Effector CD4-positive, alpha-beta T cell (primary cell): ENCODE measurements at places on chromosomes 13 and 19.

DNA sequence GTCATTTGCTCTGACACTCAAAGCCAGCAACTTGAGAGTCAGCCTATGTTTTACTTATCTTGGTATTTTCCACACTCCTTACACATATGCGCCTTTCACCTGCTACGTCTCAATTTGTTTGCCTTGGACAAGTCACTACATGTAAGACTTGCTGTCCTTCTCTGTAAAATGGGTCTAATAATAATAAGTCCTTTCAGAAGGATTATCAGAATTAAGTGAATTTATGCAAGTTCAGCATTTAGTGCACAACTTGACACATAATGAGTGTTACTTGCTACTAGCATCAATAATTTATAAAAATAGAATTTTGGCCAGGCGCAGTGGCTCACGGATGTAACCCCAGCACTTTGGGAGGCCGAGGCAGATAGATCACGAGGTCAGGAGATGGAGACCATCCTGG is 71.1 kb upstream of the UBL3 start:
- DNase-seq, result no peak

- DNase-seq, result no peak
Measured at GRCh38 chr13:23842406-23842805, 46.8 kb downstream of the MIPEP start.

GRCh38 chr19:50549927-50550593 is 18.2 kb downstream of the LRRC4B start:
- DNase-seq, result no peak

DNA sequence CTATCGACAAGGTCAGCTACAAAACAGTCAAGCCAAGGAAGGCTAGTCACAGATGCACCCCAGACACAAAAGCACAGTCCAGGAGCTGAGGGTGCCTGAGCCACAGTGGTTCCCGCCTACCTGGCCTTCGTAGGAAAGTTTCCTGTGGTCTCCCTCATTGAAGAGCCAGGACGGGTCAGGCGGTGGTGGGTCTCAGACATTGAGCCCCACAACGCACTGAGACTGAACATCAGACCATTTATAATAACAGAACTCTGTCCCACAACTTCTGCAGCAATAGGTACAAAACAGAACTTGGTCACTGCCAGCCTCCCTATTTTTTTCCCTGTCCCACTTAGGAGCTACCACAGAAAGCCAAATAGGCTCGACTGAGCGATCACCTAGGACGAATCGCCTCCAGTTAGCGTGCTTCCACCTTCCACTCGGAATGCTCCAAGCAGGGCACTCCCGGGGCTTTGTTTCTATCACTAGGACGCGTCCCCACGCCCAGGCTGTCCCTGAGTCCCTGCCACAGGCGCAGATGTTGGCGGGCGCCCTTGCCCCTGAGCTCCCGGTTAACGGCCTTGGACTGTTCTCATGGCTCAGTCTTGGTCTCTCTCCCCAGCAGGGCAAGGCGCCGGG is 640 bp upstream of the ZNF544 start:
- DNase-seq, result no peak

- DNase-seq, result no peak
Measured at GRCh38 chr19:45355910-45356309, 14.5 kb downstream of the ERCC2 start.

GRCh38 chr13:100473087-100473486 is 115.5 kb downstream of the GGACT start:
- DNase-seq, result no peak

GRCh38 chr13:52348071-52348470 is 57.9 kb downstream of the THSD1 start:
- no peak for DNase-seq

GRCh38 chr13:77548095-77548494 is 12.6 kb downstream of the SCEL start:
- DNase-seq, result no peak

DNA sequence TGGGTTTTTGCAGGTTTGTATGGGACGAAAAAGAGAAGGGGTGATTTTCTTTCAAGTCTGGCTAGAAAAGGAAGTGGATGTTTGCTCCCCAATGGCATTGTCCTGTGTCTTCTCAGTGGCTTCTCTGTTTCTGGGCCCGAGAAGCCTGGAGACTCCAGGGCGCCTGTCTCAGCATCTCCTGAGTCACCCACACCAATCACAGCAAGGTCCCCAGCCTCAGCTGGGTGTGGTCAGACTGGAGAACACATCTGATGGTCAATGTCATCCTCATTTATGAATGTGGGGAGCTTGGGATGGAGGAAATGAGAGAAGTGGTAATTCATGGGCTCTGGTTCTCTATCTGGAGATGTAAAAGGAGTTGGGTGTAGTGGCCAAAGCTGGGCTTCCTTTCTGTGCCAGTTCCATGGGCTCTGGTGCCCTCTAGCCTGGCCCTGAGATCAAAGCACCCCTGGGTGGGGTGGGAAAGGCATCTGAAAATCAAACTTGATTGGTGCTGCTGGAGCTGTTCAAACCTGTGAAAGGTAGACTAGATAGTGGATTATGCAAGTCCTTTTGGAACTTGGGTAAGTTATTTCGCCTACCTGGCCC is 13.4 kb downstream of the RASL11A start:
- no peak for DNase-seq

GRCh38 chr13:45702088-45702487 is at the start of gene CBY2:
TSS of gene CBY2 (plus strand) at chr13:45702320. CDS start at chr13:45702391, 71 bp downstream.
- no peak for DNase-seq

DNA sequence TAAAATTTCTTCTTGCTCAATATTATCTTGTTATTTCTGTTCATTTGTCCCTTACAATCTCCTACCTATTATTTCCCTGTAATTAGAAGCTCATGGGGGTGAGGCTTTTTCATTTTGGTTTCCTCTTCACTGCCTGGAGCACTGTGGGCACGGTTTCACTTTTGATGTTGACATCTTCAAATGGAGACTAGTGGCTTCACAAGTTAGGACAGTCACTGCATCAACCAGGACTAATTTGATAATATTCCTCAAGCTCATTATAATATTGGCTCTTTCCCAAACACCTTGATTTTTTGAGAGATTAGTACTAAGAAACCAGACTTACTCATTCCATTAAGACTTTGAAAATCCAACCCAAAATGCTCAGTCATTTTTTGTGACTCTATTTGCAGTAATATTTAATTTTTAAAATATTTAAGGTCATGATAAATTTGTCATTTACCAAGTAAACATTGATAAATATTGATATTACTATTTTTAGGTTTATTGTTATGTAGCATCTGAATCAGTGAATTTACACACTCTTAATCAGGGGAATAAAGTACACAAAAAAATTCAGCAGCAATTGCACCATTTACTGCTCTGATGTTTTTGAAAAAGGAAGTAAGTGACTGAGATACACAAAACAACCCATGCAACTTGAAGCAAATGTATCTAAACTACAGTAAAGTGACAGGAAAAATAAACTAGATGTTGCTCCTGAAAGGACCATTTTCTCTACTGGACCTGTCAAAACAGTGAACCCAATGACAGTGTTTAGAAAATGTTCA is 28.8 kb upstream of the RCBTB2 start:
- DNase-seq, result no peak

GRCh38 chr13:72141855-72142519 is 275.0 kb upstream of the DACH1 start:
- no peak for DNase-seq

DNA sequence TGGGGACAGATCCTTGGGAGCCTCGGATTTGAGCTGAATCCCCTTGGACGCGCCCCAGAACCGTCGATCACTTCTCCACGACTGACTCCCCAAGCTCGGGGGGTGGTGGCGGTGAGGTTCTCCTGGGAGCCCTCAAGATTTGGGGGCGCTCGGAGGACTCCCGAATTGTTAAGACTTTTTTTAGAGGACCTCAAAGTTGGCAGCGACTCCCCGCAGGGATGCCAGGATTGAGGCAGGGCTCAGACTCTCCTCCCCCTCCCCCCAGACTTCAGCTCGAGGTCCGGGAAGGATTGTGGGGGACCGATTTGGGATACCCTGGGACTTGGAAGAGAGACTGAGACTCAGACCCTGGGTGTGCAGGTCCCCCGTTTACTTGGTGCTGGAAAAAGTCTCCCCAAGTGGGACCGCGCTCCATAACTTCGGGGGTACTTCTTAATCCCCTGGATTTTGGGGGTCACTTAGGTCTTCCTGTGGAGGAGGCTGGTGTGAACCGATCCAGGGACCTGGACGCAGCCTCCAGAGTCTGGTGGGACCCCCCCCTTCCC is 665 bp downstream of the VASP start:
- no peak for DNase-seq

GRCh38 chr19:4446704-4447200 is 10.8 kb downstream of the UBXN6 start:
- DNase-seq, result no peak

DNA sequence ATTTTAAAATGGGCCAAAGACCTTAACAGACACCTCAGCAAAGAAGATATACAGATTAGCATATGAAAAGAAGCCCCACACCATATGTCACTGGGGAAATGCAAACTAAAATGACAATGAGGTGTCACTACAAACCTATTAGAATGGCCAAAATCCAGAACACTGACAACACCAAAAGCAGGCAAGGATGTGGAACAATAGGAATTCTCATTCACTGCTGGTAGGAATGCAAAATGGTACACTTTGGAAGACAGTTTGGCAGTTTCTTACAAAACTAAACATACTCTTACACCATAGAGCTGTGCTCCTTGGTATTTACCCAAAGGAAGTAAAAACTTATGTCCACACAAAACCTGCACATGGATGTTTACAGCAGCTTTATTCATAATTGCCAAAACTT is 23.1 kb downstream of the ELF1 start:
- DNase-seq, result no peak

DNA sequence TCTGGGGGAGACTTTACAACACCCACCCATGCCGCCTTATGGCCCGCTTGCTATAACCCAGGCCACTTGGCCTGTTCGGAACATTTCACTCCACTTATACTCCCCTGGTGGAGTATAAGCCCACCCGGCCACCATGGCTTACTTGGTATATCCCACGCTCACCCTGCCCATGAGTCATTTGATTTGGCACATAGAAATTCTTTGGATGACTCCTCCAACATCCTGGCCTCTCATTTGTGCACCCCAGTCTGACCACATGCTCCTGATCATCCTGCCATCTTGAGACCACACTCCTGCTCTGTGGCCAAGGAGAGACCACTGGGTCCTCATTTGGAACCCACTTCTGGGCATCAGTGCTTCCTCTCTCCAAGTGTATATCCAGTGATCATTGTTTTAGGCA is 5.2 kb downstream of the SPACA6 start:
- DNase-seq, result no peak
